ENCODE measurements at places on chromosomes 7 and 10. TPM values are rescaled to one million over a fixed set of nuclear protein-coding genes. Genes with fewer than 3 reads are reported as not detected.

GRCh38 chr7:96273716-96274115 lies 48.2 kb downstream of the SLC25A13 start:
- no peak for DNase-seq

Gene HOXA3
- not detected for total RNA-seq

- no peak for DNase-seq
Observed at GRCh38 chr10:17022896-17023295, 106.7 kb downstream of the CUBN start.

GRCh38 chr7:105250706-105251105 lies 138.0 kb downstream of the SRPK2 start:
- DNase-seq: no peak

DNA sequence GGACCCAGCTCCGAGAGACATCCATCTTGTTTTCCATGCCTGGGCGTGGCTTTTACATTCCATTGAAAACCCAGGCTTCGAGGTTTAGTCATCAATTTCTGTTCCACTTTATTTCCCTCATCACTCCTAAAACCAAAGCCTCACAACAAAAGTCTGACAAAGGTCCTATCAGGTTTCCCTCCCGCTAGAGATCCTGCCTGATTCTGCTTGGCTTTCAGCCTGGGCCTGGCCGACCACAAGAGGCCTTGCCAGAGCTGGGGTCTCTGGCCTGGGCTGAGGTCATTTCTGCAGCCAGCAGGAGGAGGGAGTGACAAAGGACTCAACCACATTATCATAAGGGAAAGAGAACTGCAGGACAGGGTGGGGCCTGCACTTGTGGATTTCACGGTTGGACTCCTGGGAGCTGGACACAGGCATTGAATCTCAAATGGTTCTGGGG lies 167.0 kb downstream of the FANK1 start:
- no peak for DNase-seq

- DNase-seq: no peak
Observed at GRCh38 chr7:94813917-94814316, 93.5 kb upstream of the PPP1R9A start.

DNA sequence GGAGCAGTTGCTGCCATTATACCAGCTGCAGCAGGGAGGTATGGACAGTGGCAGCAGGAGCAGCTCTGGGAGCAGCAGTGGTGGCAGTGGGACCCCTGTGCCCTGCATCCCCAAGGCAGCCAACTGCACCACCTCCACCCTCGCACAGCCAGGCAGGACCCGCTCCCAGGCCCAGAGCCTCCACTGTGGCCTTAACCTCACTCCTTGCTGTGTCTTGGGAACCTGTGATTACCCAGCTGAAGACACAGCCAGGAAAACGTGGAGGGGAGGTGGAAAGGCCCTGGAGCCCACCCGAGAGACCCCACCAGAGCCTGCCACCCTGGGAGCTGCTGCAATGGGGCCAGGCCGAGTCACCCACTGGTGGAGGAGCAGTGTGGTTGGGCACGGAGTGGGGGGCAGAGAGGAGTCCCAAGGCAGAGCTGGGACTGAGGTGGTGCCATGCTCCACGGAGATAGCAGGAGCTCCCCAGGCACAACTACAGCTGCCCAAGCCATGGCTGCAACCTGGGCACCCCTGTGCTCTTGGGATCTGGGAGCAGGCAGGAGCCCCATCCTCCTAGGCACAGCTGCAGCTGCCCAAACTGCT lies 20.4 kb downstream of the LRRC72 start:
- DNase-seq: no peak

GRCh38 chr7:4715410-4715776 lies 33.3 kb downstream of the FOXK1 start:
- peak; percentile 69 for DNase-seq

GRCh38 chr10:46286991-46287693 lies at the start of gene ANTXRL:
TSS of gene ANTXRL (plus strand) at chr10:46286997. CDS start at chr10:46287263, 266 bp downstream.
- DNase-seq: no peak

DNA sequence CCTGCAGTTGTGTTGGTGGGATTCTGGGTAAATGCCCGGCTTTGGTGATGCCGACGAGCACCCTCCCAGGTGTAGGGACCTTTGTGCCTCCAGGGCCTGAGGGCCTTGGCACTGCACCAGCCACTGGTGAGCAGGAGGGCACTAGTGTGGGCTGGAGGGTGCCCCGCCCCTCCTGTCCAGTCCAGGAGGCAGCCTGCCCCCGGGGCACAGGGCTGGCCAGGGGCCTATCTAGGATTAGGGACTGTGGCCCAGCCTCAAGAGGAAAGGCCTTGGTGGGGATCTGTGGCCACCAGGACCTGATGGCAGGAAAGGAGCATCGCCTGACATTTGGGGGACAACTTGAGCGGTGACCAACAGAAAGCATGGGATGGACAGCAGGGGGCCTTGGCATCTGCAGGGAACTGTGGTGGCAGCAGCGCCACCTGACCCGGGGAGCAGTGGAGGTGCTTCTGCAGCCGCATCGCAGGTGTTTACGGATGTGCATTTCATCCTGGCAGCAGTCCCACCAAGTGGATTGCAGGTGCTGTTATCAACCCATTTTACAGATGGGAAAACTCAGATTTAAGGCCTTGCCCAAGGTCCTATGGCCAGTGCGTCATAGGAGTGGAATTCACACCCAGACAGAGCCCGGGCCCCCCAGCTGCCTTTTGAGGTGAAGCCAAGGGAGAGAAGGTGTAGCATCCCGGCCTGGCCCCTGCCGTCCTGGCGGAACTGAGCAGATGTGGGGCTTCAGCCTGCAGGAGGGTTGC lies 11.1 kb downstream of the ZNF316 start:
- DNase-seq: no peak

GRCh38 chr7:118311121-118311836 lies 86.8 kb downstream of the ANKRD7 start:
- DNase-seq: no peak

DNA sequence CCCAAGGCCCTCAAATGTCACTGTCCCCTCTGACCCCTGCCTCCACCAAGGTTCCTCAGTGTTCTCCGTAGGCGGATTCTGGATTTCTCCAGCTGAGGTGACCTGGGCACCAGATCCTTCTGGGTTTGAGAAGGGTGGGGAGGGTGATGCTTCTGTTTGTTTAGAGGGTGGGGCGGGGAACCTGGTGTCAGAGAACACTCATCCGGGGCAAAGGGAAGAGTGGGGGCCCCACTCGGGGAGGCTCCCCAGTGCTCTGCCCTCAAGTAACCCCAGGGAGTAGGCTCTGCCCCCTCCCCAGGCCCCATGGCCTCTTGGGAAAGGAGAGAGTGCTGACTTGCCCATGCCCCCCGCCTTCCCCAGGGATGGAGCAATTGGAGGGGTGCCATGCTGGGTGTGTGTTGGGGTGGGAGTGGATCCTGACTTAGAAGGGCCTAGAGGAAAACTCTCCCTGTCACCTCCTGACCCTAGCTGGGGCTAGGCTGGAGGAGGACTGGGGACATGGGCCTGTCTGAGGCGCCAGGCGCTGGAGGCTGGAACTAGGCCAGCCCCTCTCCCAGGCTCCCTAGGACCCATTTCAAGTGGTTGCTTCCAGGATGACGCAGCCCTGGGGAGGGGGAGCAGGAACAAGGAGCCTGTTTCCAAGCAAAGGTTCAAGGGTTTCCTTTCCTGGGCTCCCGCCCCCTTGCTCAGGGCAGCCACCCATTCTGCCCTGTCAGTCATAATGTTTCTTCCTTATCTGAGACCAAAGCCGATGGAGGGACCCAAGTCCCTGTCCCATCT lies 27.9 kb downstream of the KAZALD1 start:
- DNase-seq: peak; percentile 15

Gene CCDC186
- 53.4 TPM for total RNA-seq

Gene PDE6C
- total RNA-seq: not detected

Gene TUBAL3
- not detected for total RNA-seq

GRCh38 chr10:110885932-110886674 lies 14.4 kb downstream of the PDCD4 start:
- no peak for DNase-seq

DNA sequence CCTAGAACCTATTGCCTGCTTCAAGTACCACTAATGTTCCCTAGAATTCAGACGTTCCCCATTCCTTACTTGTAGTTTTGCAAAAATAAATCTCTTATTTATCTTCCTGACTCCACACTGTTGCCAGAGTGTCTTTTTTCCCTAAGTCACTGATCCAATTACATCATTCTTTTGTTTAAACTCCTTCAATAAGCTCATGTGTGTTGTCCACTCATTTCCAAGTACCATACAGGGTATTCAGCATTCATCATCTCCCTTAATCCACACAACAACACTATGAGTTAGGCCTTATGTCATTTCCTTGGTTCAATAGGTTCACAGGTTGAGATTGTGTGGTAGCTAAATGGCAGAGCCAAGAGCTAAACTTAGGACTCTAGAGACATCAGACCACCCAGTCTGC lies 119.9 kb upstream of the RHOBTB1 start:
- DNase-seq: no peak

DNA sequence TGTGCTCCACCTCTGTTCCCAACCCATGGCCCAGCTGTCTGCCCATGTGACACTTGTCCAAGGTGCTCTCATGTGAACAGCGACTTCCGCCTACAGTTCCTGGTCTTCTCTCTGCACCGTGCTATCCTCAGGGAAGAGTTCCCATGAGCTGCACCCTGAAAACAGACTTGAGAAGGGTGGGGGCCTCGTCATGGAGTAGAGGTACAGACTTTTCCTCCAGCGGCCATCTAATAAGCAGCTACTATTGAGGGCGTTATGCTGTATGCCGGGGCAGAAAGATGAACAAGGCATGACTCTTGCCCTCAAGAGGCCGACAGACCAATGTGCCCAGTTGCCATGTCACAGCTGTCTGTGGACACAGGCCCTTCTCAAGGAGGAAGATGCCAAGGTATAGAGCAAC lies 25.4 kb upstream of the LYZL1 start:
- no peak for DNase-seq

Gene LIPN
- total RNA-seq: not detected

Gene ADCYAP1R1
- 8.2 TPM for total RNA-seq

GRCh38 chr10:94001416-94001810 lies 7.7 kb downstream of the PLCE1 start:
- DNase-seq: no peak

Data from body of pancreas (tissue), 4 donors.